ENCODE measurements at places on chromosomes 12 and 14.

DNA sequence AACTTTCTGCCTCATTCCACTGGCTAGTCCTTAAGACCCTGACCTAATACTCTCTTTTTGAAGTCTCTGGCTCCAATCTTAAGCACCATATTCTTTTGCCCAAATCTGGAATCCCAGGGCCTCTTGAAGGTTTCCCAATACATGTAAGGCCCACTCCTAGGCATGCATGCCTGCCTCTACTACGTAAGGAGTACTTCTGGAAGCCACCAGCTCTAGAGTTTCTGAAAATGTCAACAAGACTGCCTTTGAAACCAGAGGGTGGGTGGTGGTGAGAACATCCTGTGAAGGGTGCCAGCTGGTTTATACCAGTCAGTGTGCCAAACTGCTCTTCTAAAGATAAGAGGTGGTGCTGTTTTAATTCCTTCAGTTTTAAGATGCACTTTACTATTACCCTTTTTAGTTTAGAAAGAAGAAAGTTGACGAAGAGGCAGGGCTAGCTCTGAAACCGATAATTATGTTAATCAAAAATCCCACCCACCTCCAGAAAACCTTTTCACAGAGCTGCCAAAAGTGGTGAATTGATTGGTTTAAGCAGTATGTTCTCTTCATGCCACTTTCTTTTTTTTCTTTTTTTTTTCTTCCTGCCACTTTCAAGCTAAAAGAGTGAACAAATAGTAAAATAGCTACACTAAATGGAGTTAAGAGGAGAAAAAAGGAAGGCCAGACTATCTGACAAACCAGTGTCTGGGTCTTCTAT lies 8.7 kb upstream of the WDR89 start:
- DNase-seq = no peak

DNA sequence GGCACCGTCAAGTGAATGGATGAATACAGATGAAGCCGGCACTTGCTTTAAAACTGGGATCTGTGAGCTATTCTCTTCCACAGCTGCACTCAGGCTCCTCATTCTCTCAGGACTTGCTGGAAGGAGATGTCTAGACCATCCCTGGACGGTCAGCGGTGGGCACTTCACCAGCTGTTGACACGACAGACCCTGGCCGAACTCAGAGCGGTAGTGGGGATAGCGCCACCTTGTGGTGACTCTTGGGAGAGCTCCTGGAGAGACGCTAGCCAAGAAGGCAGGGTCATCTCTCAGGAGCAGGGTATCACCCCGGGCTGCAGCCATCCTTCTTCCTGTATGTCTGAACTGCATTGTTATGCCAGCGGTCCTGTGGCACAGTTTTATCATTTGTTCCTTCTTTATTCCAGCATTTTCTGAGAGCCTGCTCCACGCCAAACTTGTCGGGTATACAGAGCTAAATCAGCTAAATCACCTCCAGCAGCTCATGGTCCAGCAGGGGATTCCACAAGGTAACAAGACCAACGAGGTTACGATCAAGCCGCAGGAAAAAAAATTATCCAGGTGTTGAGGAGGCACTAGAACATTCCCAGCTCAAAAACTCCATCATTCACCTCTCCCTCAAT lies 10.0 kb downstream of the WNT1 start:
- DNase-seq = no peak

- DNase-seq = no peak
Measured at GRCh38 chr12:14399871-14400270, 34.4 kb downstream of the ATF7IP start.

DNA sequence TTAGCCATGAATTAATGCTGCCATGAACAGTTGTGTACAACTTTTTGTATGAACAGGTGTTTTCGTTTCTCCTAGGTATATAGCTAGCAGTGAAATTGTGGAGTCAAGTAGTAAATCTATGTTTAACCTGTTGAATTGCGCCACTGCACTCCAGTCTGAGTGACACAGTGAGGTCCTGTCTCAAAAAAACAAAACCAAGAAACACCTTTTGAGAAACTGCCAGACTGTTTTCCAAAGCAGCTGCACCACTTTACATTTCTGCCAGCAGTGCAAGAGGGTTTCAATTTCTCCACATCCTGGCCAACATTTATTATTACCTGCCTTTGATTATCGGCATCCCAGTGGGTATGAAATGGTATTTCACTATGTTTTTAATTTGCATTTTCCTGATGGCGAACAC lies 3.3 kb upstream of the PLEKHG3 start:
- no peak for DNase-seq

- DNase-seq = peak; percentile 90
Measured at GRCh38 chr12:49233842-49234526, 30.9 kb upstream of the TUBA1C start.

GRCh38 chr14:104105822-104106470 lies 20.4 kb downstream of the ASPG start:
- DNase-seq = no peak

DNA sequence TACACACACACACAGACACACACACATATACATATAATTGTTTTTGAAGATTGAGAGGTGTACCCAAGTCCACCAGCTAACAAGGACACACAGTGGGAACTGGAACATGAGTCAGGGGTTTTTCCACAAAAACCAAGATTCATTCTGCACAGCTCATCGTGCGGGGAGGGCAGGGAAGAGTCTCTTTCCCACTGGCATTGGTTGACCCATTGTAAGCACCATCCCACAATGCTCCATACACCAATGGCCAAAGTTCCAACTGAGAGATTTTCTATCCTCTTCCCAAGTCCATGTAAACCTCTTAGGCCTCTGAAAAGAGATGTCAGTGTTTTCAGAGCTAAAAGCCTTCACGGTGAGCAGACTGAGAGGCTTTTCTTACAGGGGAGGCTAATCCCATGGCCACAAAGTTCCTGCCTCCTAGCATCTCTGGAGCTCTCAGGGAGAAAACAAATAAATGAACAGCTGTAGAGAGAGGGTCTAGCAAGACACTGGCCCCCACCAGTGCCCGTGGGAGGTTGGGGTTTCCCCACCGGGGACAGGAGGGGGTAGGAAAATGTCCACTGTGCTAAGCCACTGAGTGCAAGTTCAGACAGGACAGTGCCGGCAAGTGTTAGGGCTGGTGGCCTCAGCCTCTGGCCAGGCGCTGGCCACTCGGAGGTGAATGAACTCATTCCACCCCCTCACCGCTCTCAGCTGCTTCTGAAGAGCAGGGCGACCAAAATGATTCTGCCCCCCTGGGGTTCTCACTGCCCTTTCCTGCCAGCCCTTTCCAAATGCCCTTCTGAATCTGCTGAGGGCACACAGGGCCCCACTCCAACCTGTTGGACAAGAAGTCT lies 21.5 kb upstream of the TC2N start:
- no peak for DNase-seq

DNA sequence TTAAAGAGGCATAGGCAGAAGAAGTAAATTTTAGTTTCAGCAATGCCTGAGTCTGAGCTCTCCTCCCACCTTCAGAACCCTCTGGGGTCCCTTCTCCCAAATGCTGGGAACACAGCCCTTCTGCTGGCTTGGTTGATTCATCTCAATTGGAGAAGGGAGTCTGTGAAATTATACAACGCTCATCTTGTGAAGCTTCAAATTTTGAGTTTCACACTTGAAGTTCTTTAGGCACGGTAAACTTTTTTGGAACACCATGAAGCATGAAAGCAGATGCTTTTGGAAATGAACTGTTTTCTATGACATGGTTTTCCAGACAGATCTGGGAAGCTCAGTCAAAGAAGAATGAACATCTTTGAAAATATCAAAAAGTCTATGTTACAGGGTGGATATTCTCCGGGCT lies 69.9 kb downstream of the TBK1 start:
- DNase-seq = no peak

DNA sequence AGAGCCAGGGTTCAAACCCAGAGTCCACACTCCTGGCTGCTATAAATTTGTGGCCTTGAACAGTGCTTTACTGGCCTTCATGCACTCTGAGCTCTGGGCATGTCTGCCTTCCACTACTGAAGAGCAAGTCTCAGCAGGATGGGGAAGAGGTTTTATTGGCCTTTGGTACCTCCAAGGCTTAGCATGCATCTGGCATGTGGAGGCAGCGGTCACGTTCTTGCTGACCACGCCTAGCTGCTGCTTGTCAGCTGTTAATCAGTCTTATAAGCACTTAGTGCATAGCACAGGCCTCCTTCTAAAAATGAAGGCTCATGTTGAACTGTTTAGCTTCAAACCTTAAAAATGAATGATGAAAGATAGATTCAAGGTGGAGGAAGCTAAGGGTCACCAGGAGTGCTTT lies 177.5 kb downstream of the PELI2 start:
- no peak for DNase-seq

- DNase-seq = peak; percentile 50
Measured at GRCh38 chr14:89589400-89590118, 172.5 kb upstream of the FOXN3 start.

DNA sequence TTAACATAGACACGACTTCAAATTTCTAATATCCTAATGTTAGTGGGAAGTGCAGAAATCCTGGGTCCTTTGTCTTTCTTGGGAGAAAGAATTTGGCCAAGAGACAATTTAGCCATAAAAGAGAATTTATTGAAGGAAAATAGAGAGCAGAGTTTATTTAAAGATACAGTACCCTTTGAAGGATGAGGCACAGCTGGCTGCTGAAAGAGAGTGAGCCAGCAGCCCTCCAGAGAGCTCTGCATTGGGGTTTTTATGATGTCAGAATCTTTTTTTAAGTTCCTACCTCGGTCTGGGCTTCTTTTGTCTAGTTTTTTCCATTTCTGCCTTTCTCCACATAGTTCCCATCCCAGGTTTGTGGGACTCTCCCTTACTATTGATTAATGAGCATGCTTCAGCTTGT lies 37.5 kb downstream of the CCER1 start:
- DNase-seq = no peak

DNA sequence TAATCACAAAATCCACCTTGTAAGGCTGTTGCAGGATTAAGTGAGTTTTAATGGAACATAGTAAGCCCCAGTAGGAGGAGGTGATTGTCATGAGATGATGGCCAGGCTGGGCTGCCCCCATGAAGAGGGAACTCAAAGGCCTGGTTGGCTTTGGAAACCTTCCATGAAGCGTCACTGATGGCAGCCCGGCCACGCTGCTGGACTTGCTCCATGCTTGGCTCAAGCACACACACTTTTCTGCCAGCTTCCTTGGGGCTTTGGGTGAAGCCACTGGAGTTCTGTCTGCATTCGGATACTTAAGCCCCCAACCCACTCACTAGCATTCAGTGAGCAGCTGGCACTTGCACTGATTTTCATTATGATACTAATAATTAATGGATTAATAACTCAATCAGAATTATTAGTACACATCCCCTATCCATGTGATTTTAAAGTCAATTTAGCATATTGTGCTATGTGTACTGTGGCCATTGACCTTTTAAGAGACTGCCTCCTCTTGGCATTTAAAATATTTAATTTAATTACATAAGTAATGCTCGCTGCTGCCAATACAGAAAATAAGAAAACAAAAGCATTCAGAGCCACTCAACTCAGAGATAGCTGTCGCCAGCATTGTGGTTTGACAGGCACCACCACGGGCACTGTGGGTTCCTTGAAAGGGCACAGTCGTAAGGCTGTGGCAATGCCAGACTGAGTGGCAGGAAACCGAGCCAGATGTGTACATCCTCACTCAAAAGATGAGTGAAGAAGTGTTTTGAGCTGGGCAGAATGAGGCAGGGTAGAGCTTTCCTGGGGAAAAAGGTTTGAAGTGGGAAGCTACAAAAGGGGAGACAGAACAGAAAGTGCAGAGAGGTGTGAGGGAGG lies 15.9 kb downstream of the KRT85 start:
- peak; percentile 52 for DNase-seq

GRCh38 chr12:56053407-56053893 lies 11.7 kb downstream of the RPS26 start:
- DNase-seq = no peak

DNA sequence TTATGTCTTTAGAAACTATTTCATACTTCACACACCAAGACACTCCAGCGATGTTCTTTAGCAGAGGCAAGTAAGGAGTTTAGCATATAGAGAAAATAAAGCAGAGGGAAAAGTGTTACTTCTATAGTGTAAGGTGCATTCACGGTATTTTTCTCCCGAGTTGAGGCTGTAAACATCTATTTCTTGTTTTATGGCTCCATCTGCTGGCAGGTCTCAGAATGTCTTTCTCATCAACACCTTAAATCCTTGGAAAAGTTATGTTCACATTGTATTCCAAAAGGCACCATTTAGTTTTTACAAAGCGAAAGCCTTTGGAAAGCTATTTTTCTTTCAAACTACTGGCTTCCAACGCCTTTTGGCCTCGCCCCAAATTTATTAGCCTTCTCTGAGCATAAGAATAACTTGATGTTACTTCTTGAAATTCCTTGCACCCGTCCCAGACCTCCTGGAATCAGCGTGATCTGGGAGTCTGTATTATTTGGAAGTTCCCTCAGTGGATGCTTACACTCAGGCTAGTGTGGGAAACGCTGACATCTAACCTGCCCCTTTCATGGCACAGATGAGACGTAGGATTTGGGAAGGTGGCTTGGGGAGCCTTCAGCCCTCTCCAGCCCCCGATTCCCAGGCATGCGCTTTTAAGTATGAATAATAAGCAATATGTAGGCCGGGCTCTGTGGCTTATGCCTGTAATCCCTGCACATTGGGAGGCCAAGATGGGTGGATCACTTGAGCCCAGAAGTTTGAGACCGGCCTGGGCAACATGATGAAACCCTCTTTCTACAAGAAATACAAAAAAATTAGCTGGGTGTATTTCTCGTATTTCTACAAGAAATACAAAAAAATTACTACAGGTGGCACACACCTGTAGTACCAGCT lies 1.9 kb upstream of the PIWIL1 start:
- DNase-seq = peak; percentile 70

DNA sequence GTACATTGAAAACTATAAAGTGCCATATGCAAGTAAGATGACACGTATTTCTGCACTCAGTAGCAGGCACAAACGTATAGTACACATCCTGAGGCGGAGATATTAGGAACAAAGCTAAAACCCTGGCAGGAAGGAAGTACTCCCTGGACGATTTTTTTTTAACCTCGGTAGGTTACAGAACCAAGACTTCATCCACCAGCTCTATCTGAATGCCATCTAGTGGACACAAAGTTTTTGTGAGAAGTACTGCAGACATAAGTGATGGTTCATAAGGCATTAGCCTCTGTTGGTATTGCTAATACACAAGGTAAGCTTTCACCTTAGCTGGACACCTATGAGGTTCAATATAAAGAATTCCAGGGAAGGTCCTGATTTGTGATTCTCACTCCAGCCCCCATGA lies 83.0 kb upstream of the CCDC196 start:
- no peak for DNase-seq

- DNase-seq = no peak
Measured at GRCh38 chr12:129641926-129642325, 261.9 kb downstream of the TMEM132D start.

GRCh38 chr14:61889914-61890351 lies 127.7 kb downstream of the SNAPC1 start:
- DNase-seq = no peak

GRCh38 chr12:118050972-118051910 lies 9.7 kb downstream of the WSB2 start:
- DNase-seq = no peak

GRCh38 chr14:58540749-58541632 lies 96.8 kb upstream of the DACT1 start:
- no peak for DNase-seq

DNA sequence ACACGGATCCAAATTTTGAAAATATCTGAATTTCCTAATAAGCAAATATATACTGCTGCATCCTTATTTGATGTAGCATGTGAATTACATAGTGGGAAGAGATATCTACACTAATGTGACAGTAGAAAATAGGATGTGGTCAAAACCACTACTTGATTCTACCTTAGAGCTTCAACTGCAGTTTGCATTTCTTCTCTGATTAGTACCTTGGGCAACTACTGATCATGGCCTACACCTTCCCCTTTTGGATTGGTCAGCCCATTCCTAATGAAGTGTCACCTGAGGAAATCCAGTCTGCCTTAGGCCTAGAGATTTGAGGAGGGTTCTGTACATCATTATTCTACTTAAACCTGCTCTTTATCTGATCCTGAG lies 10.7 kb downstream of the LLPH start:
- no peak for DNase-seq

Measured in putamen (tissue), 1 donor.